ENCODE measurements at places on chromosomes 7 and 10.

DNA sequence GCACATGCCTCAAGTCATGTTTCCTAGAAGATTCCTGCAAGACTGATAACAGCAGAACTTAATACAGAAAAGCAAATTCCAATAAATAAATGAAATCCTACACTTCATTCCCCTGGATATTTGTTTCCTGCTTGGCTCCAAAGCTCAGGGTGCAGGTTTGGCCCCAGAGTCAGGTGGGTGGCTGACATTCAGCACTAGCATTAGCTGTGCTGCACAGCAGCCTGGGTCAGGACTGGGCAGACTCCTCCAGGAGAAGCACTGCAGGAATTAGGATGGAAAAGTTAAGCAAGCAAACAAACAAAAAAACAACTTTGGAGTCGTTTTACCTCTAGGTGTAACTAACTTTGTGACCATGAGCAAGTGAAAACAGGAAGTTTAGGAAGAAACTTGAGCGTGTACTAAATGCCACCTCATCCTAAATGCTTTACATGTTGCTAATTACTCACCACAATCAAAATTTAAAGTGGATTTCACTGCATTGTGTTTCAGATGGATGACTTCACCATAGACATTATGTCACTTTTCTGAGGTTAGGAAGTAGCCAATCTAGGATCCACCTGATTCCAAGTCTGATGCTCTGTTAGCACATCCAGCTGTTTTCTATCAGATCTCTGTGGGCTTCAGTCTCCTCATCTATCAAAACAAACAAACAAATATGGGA is 239.4 kb downstream of the C7orf25 start:
- DNase-seq = no peak

- no peak for DNase-seq
These were observed 80.4 kb downstream of the CNNM2 start for GRCh38 chr10:102998399-102998907.

- DNase-seq = no peak
These were observed 152.2 kb upstream of the PDE1C start for GRCh38 chr7:32222251-32222900.

GRCh38 chr10:1149793-1150637 is 93.8 kb downstream of the WDR37 start:
- no peak for DNase-seq

DNA sequence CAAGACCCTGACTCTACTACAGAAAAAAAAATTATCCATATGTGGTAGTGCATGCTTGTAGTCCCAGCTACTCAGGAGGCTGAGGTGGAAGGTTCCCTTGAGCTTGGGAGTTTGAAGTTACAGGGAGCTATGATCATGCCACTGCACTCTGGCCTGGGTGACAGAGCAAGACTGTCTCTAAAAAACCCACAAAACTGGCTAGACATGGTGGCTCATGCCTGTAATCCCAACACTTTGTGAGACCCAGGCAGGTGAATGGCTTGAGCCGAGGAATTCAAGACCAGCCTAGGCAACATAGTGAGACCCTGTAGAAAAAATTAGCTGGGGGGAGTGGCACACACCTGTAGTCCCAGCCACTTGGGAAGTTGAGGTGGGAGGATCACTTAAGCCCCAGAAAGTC is 32.9 kb upstream of the CHST3 start:
- DNase-seq = no peak

- DNase-seq = no peak
These were observed 50.9 kb downstream of the TFAM start for GRCh38 chr10:58436071-58436470.
